IPS-NIHi11 (cell line): ENCODE measurements at places on chromosomes 16 and 17.

DNA sequence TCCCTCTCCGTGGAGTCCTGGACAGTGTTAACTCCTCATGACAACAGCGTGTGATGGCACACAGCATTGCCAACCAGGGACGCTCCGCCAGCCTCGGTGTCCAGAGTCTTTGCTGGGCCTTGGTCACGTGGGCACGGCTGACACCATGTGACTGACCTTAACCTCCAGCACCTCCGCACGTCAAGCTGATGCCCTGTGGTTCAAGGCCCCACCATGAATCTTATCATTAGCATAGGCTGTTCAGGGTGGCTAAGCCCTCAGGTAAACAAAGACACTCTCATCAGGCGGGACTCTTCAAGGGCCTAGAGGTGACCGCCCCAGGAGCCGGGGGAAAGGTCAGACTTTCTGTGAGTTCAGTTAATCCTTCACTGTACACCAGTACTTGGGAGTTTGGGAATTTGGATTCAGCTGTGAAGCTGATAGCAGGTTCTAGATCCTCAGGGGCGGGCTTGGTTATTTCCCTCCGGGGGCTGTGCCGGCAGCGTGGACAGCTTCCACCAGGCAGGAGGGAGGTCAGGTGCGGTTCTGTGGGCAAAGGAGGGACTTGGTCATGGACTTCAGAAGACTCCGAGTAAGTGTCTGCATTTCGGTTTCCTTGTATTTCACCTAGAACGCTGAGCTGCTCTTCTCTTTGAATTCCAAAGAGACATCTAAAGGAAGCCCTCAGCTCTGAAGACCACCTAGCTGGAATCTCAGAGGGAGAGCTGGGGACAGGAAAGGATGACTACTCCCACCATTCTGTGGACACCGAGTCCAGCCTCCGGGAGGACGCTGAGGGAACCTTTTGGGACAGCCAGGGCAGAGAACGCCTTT is 195.5 kb upstream of the CIBAR2 start:
- no peak for DNase-seq

DNA sequence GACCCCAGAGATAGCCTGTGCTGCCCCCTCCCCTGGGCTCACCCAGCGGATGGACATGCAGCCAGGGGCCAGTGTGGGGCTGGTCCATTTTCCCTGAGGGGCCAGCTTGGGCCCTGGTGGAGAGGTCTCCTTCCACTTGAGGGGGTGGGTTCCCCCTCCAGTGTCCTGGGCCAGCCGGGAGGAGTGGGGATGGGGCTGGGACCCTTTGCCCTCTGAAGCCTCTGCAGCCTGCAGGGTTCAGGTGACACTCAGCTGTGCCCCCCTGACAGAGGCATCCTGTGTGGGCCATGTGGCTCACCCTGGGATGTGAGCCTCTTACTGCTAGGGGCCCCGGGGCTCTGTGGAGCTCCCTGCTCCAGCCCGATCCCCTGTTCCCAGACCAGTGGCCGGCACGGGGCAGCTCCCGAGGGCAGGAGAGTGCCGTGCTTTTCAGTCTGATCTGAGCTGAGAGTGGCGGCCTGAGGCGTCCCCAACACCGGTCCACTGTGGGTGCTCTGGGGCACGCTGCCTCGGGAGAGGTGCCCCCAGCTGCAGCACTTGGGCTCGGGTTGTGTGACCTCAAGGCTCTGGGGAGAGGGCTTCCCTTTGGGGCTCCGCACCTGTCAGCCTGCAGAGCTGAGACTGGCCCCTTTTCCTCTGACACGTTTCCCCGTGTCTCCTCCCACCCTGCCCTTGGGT is 439 bp upstream of the GNG13 start:
- no peak for DNase-seq

DNA sequence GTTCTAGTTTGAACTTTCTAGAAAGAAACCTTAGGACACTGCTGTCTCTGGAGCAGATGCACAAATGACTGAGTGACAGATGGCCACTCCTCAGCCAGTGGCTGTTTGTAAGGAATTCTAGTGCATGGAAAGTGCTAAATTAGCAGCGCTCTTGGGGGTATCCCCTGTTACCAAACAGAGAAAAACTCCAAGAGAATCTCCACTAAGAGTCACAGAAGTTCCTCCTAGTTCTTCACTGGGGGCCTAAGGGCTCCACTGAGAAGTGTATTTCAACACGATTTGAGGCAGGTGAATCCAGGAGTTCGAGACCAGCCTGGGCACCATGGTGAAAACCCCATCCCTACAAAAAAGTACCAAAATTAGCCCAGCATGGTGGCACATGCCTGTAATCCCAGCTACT is 18.1 kb upstream of the IRF8 start:
- no peak for DNase-seq

- no peak for DNase-seq
These were observed 439.2 kb upstream of the SOX9 start for GRCh38 chr17:71681427-71682173.

DNA sequence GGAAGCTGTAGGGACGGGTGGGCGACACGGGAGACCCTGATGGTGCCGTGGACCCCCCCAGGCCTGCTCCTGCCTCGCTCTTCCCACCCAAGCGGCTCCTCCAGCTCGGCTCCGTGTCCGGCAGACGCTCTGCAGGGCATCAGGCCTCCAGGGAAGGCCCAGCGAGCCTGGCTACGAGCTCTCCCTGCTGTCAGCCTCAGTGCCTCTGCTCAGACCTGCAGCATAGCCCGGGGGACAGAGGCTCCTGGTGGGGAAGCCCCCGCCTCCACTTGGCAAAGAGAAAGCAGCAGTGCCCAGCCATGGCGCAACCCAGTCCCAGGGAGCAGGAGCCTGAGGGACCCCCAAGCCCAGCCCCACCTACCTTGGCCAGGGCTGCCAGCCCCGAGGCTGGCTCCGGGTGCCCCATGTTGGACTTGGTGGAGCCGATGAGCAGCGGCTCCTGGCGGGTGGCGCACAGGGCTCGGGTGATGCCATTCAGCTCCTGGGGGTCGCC is 5.9 kb downstream of the FASN start:
- no peak for DNase-seq

DNA sequence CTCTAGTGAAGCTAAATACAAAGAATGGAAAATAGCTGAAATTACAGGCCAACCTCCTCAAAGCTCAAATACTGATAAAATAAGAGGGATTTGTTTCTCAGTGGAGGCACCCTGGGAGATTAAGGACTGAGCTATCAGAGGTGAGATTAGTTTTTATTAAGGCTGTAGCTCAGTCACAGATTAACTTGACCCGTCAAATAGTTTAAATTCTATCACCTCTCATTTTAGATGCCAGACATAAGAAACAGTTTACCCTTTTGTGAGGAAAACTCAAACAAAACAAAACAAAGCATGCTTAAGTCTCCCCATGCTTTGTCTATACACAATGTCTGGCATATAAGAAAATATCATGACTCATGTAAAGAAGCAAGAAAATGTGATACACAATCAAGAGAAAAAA is 208.3 kb upstream of the PMFBP1 start:
- no peak for DNase-seq

GRCh38 chr16:67846063-67846319 is 742 bp upstream of the NUTF2 start:
- DNase-seq = no peak

DNA sequence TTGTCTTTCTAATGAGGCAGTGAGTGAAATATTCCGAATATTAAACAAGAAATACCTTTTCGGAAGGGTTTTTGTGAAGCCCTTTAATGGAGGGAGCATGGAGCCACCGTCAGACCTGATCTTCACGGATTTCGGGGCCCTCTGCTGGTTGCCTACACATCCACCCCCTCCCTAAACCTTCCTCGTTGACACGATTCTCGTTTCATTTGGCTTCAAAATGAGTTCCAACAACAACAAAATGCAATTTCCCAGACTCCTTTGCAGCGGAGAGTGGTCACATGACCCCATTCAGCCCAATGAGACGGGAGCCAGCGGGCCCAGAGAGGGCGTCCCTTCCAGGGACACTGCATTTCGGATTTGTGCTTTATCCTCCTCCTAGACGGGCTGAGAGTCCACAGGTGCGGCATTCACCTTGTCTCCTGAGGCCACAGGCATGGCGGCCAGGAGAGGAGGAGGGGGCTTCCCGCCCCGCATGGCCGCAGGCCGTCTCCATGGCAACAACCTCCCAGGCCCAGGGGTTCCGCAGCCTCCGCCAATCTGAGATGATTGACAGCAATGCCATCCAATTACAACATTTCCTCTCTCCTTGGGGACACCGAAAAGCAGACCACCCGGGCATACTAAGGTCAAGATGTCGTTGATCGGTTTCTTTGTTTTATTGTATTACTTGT is 259.8 kb downstream of the C16orf95 start:
- peak; percentile 76 for DNase-seq

GRCh38 chr16:84047626-84048025 is 5.0 kb upstream of the SLC38A8 start:
- no peak for DNase-seq

DNA sequence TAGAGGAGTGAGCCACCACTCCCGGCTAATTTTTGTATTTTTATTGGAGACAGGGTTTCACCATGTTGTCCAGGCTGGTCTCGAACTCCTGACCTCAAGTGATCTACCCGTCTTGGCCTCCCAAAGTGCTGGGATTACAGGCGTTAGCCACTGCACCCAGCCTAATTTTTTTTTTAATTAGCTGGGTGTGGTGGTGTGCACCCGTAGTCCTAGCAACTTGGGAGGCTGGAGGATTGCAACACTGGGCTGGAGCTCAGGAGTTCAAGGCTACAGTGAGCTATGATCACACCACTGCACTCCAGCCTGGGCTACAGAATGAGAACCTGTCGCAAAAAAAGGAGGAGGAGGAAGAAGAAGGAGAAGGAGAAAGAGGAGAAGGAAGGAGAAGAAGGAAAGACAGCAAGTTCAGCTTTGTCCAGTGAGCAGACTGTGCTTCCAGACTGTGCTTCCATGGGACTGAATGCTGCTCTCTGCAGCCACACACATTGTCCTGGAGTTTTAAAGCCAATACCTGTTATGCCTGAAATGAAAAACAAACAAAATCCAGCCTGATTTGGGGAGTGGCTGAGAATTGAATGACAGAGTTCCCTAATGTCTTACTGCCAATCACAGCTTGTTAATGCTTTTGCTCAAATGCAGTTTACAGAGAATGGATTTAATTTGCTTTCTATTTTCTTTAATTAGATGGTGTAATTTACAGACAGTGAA is 2.8 kb upstream of the TNFRSF13B start:
- DNase-seq = no peak

- DNase-seq = no peak
These were observed 7.7 kb upstream of the TBKBP1 start for GRCh38 chr17:47686276-47686635.

GRCh38 chr16:12539185-12539929 is 264.3 kb downstream of the CPPED1 start:
- DNase-seq = no peak

DNA sequence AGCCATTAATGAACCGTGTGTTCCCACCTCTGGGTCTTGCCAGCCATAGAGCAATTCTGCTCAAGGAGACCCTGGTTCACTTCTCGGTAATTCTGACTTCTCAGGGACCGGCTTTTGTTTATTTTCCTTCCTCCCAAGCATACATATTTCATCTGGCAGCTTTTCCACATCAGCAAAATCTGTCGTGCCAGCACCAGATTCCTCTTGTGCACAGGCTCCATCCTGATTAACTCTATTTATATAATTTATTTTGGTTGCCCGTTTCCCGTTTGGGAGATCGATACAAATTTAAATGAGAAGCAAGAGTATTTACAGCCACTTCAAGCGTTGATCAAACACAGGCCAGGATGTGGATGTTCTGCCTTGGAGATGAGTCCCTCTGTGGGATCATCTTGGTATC is 161.9 kb upstream of the XYLT1 start:
- DNase-seq = no peak

- no peak for DNase-seq
These were observed 13.3 kb upstream of the SPOP start for GRCh38 chr17:49691086-49691676.
